Stimulated activated CD8-positive, alpha-beta memory T cell treated with anti-CD3 and anti-CD28 coated beads, Interleukin-15, amount 100 ng/mL, for 24 hours (primary cell): ENCODE measurements at places on chromosomes 7 and 10.

GRCh38 chr7:134613623-134614347 is 32.9 kb upstream of the BPGM start:
- no peak for DNase-seq

GRCh38 chr7:112427984-112428383 is 22.3 kb upstream of the IFRD1 start:
- no peak for DNase-seq

DNA sequence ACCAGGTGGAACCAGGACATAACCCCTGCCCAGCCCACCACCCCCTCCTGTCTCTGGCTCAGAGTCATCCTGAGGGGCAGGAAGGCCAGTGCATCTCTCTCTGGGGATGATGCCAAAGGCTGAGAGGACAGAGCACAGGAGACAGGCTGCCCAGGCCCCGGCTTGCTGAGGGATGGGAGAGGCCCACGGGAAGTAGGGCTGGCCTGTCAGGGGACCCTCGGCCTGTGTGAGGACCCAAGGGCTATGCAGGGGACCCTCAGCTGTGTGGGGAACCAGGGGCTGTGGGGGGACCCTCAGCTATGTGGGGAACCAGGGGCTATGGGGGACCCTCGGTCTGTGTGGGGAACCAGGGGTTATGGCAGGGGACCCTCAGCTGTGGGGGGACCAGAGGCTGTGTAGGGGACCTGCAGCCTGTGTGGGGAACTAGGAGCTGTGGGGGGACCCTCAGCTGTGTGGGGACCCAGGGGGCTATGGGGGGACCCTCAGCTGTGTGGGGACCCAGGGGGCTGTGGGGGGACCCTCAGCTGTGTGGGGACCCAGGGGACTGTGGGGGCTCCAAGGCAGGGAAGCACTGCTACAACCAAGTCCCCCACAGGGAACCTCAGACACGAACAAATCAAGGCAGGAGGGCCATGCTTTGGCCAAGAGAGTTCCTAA is 27.7 kb downstream of the EBF3 start:
- no peak for DNase-seq

GRCh38 chr7:98978672-98979071 is 100.3 kb downstream of the TRRAP start:
- no peak for DNase-seq

GRCh38 chr7:117285826-117286225 is 37.0 kb downstream of the WNT2 start:
- no peak for DNase-seq

DNA sequence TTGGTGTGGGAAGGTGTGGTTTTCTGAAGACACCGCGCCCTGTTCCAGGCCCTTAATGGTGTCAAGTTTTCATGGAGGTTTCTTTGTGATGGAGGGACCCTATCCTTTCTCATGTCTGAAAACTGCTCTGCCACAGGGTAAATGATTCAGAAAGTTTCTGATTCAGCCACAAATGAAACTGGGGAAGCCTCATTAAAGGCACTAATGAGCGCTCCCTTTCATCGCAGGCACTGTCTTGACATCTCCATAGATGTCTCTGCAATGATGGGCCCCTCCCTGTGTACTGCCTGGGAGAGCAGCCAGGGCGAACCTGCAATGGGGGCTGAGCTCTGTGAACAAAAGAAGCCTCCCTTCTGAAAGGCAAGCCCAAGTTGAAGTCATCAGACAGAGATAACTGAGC is 355.3 kb downstream of the PRPF18 start:
- DNase-seq, result no peak

DNA sequence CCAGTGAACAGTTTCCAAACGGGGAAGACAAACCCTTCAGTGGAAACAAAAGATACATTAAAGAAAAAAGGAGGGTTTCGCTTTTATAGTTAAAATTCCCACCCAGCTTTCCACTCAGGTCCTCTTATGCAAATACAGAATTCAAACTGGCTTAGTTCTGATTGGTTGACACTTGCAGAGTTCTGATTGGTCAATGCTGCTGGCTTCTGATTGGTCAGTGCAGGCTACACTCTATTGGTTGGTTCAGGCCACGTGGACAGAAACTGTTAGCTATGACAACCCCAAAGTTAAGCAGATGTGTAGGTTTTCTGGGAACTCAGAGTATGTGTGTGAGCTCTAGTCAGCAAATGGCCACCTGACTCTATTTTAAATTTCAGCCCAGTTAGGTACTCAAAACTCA is 80.0 kb downstream of the FBXL13 start:
- DNase-seq, result no peak

DNA sequence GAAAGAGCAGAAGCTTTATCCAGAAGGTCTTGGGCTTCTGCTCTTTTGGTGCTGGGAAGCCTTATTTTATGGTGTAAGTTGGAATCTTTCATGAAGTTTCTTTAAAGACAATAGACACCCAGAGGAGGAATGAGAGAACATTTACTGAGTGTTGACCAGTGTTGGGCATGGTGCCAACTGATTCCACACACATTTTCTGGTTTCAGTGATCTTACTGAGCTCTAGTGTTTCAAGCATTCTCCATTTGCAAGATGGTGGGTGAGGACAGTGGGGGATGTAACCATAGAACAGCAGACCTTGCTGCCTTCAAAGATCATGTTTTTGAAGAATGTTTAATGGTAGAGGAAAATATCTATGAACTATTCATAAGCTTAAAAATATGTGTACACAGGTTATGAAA is 114.6 kb downstream of the LRMDA start:
- DNase-seq, result no peak

DNA sequence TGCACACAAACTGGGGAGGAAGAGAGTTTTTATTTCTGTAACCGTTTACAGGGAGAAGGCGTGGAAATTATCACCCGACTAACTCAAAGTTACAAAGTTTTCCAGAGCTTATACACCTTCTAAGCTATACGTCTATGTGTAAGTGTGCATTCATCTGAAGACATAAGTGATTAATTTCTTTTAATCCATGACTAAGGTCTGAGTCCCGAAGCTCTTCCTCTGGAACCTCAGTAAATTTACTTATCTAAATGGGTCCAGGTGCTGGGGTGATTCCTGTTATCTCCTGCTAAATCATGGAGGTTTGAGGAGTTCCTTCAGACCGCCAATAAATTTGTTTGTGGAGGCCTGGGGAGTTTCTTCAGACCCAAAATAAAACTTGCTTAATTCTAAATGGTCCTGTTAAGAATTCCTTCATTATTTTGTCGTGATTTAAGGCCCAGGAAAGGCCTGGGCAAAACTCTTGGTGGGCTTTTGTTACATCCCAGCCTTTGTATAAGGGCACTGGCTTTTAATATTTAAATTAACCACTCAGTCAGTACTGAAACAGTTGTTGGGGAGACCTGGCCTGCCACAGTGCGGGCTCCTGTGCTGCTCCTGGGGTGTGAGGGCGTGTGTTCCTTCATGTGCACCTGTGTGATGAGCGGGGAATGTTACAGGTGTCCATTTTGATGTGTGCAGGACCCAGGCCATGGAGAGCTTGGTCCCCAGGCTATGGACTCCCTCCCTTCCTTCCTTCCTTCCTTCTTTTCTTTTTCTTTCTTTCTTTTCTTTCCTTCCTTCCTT is 5.8 kb upstream of the METTL27 start:
- no peak for DNase-seq

GRCh38 chr7:102451371-102452054 is 13.2 kb downstream of the ALKBH4 start:
- no peak for DNase-seq

DNA sequence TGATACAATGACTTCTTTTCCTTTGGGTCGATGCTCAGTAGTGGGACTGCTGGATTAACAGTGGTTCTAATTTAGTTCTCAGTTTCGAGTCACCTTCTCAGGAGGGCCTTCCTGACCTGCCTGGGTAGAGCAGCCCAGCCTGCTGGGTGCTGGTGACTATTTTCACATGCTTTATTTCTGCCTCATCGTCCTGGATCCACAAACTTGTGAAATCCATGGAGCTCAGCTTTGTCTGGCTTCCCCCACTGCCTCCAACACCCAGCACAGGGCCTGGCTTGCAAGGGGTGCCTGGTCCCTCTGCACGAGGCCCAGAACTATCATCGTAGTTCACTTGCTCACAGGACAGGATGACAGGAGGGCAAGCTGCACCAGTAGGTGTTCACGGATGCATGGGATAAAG is 46.9 kb downstream of the SPOCK2 start:
- DNase-seq, result no peak

DNA sequence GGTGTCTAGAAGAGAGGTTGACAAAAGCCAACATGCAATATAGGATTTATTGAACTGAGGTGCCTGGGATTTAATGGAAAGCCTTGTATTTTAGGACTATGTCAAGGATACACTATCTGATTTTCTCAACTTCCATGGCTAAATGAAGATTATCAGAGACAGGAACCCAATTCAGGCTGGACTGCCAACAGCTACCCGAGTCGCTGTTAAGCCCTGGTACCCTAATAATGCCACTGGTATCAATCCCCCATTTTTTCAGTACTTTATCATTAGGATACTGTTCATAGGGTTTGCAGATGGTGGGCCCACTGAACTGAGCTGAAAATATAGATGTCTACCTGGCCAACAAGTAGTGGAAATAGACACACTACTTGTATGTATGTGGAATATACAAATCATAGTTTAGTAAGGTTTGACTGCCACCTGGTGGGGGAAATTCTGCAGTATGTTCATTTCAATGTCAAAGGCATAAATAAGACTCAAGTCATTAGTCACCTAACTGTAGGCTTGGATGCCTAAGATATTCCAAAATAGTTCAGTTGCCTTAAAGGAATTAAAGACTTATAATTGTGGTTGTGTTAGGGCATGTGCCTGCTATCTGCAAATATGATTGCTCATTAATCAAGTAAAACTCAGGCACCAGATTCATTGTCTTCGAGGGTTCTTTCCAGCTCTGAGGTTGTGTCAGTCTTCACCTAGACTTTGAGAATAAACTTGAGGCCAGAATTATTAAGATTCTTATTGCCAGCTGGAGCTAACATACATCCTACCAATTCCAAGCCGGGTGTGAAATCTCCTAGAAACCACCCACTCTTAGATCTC is 34.1 kb upstream of the NOBOX start:
- DNase-seq, result no peak

DNA sequence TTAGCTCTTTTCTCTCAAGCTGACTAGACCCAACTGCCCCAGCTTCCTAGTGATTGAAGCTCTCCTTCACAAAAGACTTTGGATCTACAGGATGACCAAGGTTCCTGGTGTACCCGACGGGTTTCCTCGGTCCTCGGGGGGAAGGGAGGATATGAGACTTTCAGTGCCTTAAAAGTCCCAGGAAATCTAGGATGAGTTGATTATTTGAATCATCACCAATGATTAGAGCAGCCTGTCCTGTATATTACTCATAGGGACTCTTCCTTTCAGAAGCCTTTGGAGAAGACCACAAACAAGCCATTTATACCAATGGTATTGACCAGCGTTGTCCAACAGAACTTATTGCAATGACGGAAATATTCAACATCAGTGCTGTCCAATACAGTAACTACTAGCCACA is 6.1 kb upstream of the ACTA2 start:
- no peak for DNase-seq

DNA sequence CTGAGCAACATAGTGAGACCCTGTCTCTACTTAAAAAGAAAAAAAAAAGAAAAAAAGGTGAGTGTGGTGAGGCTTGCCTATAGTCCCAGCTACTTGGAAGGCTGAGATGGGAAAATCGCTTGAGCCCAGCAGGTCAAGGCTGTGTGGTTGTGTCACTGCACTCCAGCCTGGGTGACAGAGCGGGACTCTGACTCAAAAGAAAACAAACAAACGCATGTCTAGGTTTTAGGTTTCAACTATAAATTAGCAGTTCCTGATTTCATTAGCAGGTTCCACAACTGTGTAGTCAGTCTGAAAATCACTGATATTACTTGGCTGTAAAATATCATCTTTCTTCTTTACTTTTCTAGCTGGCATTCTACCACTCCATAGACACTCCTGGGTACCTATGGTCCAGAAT is 155.7 kb upstream of the HGF start:
- DNase-seq, result no peak

GRCh38 chr7:99898836-99899235 is 20.5 kb downstream of the TRIM4 start:
- DNase-seq, result no peak

DNA sequence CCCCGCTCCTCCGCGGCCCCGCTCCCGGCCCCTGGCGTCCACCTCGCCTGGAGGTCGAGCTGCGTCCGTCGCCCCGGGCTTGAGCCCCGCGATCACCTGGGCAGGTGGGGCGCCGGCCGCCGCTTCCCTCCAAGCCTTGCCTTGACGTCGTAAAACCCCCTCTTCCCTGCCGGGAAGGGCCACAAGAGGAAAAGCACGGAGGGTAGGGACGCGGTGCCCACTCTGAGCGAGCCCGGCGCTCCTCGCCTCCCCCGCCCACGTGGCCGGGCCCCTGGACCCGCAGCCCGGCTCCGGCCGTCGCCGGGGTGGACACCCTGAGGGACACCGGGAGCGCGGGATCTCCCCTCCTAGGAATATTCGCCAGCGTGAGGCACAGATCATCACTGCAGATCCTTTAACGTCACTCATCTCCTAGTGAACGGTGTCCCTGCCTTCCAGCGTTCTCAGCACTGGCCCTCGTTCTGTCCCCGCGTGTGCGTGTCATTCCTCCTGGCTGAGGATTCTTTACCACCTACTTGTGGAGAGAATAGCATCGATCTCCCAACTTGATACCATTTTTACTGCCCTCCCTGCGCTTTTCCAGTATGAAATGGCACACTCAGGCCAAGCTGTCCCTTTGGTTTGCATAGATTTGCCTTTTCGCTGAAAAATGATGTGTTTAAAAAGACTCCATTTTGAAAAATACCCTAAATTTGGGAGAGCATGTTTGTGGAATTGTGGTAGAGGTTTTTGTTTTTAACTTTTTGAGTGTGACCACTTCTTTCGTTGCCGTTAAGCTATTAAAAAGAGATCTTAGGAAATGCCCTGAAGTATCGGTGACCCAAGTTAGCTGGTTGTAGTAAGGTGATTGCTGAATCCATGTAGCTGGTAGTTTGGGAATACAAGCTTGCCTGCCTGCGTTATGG is 649 bp downstream of the ACTR3B start:
- DNase-seq, result peak; percentile 13

DNA sequence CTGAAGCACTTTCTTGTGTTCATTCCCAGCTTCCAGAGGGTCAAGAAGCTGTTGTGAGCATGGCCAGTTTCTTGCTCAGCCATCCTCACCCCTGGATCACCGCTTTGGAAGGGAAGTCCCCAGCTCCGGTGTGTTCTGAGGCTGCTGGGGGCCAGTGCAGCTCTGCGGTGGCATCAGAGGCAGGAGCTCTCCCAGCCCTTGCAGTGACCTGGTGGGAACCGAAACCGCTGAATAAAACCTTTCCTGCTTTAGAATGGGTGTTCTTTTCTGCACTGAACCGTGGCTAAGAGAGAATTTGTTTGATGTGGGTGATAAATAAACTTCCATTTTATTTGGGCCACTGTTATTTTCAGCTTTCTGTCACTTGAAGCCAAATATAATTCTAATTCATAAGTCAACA is 450.9 kb upstream of the VSTM2A start:
- DNase-seq, result no peak

GRCh38 chr10:124027031-124027611 is 66.3 kb downstream of the CHST15 start:
- no peak for DNase-seq
